ENCODE measurements at places on chromosomes 5 and 9.
A peak's percentile ranks its signal among the peaks of the same experiment; 100 is the strongest.

DNA sequence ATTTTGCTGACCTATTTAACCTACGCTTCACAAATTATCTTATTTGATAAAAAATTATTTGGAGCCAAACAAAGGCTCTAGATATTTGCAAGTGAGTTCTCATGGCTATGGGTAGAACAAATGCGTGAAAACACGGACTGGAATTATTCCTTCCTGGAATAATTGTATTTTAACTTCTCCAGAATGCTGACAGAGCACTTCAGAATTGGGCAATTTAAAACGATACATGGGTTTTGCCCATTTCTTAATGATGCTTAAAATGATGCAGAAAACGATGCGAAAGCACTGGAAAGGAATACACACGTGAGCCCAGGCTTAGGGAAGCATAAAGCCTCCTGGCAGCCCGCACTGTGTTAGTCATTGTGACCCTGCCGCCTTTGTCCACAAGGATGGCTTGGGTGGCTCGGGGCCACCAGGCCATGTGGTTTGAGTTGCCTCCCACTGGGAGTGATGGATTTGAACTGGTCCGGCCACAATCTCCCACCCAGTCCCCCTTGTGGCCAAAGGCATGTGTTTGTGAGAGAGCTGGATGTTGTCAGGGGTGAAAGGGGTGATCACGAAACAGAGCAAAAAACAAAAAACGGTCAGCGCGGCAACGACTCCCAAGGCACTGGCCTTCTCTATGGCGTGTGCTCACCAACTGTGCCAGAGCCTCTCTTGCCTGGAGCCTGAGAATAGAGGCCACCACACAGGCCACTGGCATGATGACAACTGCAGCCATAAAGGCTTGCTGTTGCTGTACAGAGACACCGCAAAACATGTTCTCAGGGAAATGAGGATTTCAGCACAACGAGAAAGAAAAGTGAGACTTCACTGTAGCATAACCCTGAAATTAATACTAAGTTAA lies 234.2 kb upstream of the ADAMTS16 start:
- no peak for DNase-seq
- no peaks in the 10 kb centered on the region for H3K4me1 ChIP-seq
- H3K27ac ChIP-seq = no peak overlapping the region
- H3K36me3 ChIP-seq = no peaks in the 10 kb centered on the region
- H3K27me3 ChIP-seq = no peaks in the 10 kb centered on the region
- no peak overlapping the region for H3K4me3 ChIP-seq

GRCh38 chr9:96618209-96619123 lies 1.2 kb downstream of the CDC14B start:
- no peak overlapping the region for H3K27ac ChIP-seq
- peaks cover 8% of the 10 kb centered on the region for H3K27me3 ChIP-seq
- no peak for DNase-seq
- peak overlapping the region; percentile 46 for H3K4me3 ChIP-seq
- no peaks in the 10 kb centered on the region for H3K36me3 ChIP-seq

DNA sequence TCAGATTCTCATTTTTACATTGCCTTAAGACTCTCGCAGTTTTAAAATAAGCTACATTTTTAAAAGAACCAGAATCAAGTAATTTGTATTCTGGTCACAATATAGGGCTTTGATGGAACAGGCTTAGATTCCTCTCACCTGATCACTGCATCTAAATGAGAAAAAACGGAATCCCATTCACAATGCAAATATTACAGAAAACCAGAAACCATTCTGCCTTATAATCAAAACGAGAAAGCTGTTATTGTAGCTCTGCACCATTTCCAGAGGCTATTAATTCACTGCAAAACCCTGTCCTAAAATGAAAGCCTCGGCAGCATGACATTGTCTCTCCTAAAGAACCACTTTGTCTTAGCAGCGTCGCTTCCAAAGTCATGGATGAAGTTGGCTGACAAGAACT lies 116.1 kb upstream of the ZNF366 start:
- DNase-seq = no peak
- H3K36me3 ChIP-seq = no peaks in the 10 kb centered on the region
- H3K4me1 ChIP-seq = no peaks in the 10 kb centered on the region
- no peak overlapping the region for H3K27ac ChIP-seq
- H3K27me3 ChIP-seq = no peaks in the 10 kb centered on the region

DNA sequence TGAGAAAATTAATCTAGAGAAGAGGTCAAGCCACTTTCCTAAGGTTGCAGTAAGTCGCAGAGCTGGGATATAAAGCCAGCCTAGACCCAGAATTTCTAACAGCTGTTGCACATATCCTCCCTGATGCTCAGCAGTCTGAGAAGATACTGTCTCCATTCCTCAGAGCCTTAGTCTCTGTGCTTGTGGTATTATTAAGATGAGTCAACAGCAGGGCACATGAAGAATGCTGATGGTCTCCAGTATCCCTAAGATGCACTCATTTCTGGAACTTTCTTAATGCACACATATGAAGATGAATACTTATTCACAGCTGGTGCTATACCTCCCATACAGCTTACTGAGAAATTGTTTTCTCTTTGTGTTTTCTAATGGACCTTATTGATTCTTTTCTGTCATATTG lies 32.5 kb downstream of the SGCD start:
- no peak overlapping the region for H3K27ac ChIP-seq
- H3K4me3 ChIP-seq = no peak overlapping the region
- no peaks in the 10 kb centered on the region for H3K4me1 ChIP-seq
- no peaks in the 10 kb centered on the region for H3K27me3 ChIP-seq
- DNase-seq = no peak
- no peaks in the 10 kb centered on the region for H3K36me3 ChIP-seq

GRCh38 chr9:99505936-99506335 lies 283.9 kb downstream of the SEC61B start:
- no peak overlapping the region for H3K27ac ChIP-seq
- no peak for DNase-seq
- no peaks in the 10 kb centered on the region for H3K4me1 ChIP-seq
- no peaks in the 10 kb centered on the region for H3K27me3 ChIP-seq
- no peaks in the 10 kb centered on the region for H3K36me3 ChIP-seq

GRCh38 chr9:133351908-133352634 lies 4.1 kb downstream of the RPL7A start:
- peaks cover 18% of the 10 kb centered on the region for H3K4me1 ChIP-seq
- H3K27ac ChIP-seq = no peak overlapping the region
- no peak overlapping the region for H3K4me3 ChIP-seq

Data from effector memory CD4-positive, alpha-beta T cell (primary cell).